ENCODE measurements at places on chromosomes 11 and 22.

- no peak for DNase-seq
These were observed 31.2 kb upstream of the CLNS1A start for GRCh38 chr11:77668760-77669159.

- DNase-seq: no peak
These were observed 495.6 kb upstream of the LRRC4C start for GRCh38 chr11:41955066-41955465.

DNA sequence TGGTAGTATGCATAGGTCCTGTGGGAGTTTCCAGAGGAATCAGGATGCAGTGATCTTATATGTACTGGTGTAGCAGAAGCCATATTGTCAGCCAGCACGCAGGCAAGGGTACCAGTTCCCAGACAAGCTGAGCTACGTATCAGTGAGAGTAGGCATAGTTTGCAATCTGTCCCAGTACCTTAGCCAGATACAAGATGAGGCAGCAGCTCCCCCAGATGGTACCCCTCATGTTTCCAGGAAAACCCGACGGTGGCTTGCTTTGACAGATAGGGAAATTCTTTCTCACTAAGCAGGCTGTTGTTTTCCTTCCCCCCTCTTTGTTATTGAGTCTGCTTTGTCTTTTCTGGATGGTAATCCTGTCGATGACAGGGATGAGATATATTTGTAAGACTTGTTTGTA is 109.7 kb upstream of the RRM1 start:
- peak; percentile 25 for DNase-seq

DNA sequence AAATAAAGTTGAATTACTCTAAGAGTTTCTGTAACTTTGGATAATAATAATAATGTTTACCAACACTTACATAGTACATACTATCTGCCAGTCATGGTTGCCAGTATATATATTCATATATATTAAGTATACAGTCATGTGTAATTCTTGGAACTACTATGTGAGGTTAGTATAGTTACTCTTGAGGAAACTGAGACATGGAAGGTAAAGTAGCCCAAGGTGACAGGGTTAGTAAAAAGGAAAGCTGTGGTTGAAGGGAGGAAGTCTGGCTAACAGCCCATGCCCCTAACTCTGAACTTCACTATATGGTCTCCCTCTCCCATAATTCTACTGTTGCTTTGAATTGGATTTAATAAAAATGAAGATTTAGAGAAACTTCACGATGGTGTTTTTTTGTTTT is 24.9 kb downstream of the FDX1 start:
- no peak for DNase-seq

- no peak for DNase-seq
These were observed 70.4 kb downstream of the GDPD4 start for GRCh38 chr11:77230878-77231605.

- DNase-seq: no peak
These were observed 85.2 kb upstream of the VPREB1 start for GRCh38 chr22:22159384-22159783.

- DNase-seq: no peak
These were observed 113.0 kb upstream of the SYT13 start for GRCh38 chr11:45399166-45399565.

GRCh38 chr22:46021577-46021976 is 44.6 kb upstream of the WNT7B start:
- DNase-seq: no peak

DNA sequence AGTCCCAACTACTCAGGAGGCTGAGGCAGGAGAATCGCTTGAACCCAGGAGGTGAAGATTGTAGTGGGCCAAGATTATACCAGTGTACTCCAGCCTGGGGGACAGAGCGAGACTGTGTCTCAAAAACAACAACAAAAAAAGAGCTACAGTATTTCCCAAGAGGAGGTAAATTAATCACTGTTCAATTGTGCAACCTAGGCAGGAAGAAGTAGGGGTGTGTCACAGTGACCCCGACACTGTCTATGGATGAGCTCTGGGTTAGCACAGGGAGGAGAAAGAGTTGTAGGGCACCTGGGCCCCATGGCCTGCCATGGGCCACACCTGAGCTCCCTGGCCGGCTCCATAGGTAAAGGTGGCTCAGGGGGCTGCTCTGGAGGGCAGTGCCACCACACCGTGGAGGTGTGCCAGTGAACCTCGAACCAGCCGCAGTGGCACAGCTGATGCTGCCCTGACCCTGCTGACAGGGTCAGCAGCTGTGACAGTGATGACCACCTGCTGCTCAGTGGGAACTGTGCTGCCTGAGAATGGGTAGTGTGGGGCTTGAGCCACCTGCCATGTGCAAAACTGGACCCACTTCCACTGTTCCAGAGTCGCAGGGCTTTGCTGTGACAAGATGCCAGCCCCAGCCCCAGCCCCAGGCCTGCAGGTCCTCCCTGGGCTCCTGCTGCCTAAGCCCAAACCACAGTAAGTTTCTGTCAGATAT is 84.0 kb upstream of the PITPNB start:
- no peak for DNase-seq

DNA sequence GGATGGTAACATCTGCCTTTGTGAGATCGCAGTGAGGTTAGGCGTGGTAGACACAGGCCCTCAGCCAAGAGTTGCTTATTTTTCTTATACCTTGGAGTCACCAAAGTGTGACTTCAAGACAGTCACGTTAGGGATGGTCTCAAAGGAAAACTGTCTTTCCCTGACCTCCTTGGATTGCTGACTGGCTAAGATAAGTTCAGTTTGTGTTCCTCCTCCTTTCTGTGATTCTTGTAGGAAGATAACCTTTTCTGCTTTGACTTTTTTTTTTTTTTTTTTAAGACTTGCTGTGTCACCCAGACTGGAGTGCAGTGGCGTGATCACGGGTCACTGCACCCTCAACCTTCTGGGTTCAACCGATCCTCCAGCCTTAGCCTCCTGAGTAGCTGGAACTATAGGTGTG is 23.1 kb downstream of the TAB1 start:
- no peak for DNase-seq

GRCh38 chr11:107041088-107041444 is 22.8 kb upstream of the GUCY1A2 start:
- DNase-seq: no peak

DNA sequence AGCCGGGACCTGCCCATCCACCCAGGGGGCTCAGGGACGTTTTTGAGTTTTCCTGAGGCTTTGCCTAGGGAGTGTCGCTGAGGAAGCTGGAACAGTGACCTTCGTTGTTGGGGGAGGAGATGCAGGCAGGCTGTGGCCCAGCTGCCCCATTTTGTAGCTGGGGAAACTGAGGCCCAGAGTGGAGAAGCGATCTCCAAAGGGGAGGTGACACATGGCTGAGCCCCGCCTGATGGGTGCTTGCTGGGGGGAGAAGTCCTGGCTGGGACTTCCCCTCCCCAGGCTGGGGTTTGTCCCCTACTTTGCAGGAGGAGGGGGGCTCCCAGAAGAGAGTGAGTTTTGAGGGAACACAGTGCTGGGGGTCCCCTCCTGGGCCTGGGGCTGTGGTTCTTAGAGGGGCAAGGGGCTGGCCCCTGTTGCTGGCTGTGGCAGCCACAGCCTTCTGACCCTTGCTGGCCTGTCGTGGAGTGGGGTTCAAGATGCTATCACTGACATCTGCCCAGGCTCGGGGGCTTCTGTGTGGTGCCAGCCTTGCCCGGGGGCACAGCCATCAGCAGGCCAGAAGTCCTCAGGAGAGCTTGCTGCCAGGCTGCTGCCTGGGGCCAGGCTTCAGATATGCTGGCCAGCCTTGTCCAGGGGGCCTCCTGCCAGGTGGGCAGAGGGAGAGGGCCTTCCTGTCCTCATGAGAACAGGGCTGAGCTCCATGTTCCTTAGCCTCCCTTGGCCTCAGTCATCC is 21.4 kb downstream of the KCNQ1 start:
- no peak for DNase-seq

- no peak for DNase-seq
These were observed 20.3 kb downstream of the ARFGAP2 start for GRCh38 chr11:47156333-47156732.

DNA sequence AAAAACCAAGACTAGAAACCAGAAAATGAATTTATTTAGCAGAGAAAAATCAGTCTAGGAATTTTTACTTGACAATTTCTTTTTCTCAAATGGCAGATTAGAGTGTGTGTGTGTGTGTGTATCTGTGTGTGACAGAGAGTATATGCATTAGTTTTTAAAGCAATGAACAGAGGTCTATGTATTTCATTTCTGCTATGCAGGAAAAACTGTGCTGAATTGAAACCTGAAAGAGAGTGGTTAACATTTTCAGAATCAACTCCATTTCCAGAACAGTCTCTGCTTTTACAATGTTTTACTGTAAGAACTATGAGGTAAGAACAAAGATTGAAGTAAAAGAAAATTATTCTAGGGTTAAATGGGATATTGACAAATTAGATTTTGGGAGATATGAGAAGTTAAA is 114.8 kb downstream of the GRM5 start:
- no peak for DNase-seq

DNA sequence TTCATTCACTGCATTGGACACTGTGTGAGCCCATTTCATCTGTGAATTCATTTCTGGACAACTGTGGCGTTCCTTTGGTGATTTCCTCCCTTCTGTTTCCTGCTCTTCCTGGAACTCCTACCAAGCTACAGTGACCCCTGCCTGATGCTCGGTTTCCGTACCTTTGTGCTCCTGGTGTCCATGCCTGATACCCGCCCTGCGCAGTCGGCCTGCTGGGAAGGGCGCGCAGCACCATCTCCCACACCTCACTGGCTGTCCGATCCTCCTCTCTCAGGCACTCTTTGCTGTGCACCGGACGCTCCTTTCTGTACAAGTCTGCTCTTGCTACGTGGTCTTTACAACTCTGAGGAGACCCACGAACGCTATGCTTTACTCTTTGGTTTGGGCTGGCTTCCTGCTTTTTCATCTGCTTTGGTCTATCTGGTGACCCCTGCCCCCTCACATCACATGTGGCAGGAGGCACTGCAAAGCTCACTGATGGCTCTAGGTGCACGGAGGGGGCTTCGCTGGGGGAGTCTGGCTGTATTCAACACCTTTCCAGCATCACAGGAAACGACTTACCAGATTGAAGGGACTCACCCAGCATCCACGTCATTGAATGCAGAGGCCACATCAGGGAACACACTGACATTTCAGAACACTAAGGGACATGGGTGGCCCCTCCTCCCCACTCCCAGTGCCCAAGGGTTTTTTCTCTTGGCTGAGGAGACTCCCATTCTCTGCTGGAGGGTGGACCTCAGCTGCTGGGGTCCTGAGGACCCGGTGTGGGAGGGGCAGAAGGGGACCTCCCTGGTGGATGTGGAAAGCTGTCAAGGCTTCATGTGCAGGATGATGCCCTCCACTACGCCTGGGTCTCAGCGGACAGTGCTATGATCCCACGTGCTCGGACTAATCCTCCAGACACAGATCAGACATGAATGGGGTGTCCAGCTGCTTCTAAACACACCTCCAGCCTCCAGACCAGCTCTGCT is 27.0 kb upstream of the MOB2 start:
- DNase-seq: no peak

- DNase-seq: no peak
These were observed 19.8 kb upstream of the ABCC8 start for GRCh38 chr11:17496406-17496805.

DNA sequence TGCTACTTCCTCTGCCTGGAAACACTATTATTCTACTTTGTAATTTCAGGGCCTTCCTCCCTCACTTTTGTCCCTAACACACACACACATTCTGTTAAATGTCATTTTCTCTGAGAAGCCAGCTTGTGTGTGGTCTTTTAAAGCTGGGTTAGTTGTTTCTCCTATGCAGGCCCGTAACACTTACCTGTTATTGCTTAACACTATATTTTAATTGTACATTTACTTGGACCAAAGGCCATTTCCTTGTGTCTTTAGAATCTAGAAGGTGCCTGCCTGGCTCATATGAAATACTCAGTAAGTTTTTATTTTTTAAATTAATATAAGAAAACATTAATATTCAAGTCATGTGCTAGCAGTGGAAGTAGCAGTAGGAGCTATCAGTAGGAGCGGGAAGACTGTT is 30.6 kb downstream of the FAR1 start:
- no peak for DNase-seq

DNA sequence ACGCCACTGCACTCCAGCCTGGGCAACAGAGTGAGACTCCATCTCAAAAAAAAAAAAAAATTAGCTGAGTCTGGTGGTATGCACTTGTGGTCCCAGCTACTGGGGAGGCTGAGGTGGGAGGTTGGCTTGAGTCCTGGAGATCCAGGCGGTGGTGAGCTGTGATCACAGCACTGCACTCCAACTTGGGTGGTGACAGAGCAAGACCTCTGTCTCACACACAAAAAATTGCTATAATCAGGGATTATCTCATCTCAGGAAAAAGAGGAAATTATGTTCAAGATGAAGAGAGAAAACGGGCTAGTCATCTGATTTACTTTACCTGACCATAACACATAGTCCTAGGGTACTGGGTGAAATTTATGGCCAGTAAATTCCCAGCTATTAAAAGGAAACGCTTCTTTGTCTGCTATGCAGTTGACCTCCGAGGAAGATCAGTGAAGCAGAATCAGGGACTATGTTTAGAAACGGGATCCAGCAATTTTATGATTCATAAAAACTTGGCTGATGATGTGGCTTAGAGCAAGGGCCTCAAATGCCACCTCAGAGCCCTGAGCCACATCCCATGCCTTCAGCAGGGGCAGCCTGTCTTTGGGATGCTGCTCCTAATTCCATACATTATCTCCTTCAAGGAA is 386.2 kb downstream of the NTM start:
- DNase-seq: no peak

GRCh38 chr11:78929207-78929905 is 354.7 kb upstream of the NARS2 start:
- DNase-seq: no peak

DNA sequence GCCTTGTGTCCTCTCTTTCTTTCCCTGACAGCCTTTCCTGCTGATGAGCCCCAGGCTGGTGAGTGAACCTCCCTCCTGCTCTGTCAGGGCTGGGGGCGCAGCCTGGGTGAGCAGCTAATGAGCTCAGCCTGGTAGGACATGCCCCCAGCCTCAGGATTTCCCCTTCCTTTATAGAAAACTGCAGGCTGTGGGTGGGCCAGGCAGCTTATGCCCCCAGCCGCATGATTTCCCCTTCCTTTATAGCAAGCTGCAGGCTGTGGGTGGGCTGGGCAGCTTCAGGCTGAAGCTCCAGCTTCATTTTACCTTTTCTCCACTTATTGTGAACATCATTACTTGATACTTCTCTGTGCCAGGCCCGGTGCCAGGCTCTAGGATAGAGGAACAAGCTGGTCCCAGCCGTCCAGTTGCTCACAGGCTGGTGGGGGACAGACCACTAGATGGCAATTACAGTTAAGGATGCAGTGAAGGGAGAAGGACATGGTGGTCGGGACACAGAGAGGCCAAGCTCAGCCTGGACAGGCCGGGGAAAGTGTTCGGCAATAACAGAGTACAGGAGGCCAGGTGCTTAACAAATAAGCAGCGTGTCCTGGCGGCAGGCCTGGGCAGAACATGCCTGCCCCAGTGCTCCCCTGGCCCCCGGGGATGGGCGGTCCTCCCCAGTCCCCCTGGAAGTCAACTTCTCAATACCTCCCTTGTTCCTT is 5.3 kb downstream of the LGALS12 start:
- no peak for DNase-seq

DNA sequence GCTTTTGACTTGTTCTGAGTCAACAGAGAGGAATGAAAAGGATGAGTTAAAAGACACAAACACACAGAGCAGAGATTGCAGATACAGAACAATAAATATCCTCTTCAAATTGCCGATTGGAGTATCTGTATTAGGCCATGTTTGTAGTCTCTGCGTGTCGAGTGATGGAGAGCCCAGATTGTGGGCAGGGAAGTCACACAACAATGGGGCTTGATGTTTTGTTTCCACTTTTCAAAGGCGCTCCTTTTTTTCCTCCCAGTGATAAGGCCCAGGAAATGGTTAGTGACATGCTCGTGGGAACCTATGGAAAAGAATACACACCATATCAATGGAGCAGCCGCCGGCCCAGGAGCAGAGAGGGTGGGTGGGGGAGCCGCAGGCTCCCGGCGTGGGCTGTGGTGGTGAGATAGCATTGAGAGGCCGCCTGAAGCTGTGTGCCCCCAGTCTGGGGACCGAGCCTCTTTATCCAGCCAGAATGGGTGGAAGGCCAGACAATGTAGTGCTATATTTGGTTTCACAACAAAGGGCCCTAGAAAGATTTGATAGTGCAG is 555.9 kb downstream of the INSC start:
- no peak for DNase-seq
